H9 (cell line): ENCODE measurements at places on chromosomes 5 and 9. TPM values are rescaled to one million over a fixed set of nuclear protein-coding genes. Genes with fewer than 3 reads are reported as not detected.

- DNase-seq: no peak
- no peaks in the 10 kb centered on the region for H3K4me1 ChIP-seq
- H3K4me3 ChIP-seq: no peak within 1 kb of the TSS
- no peaks in the 10 kb centered on the region for H3K36me3 ChIP-seq
- H3K27ac ChIP-seq: no peak within 1 kb of the TSS
Measured at GRCh38 chr9:137031904-137032640, at the start of gene FUT7. Gene FUT7, minus strand, starts transcription at chr9:137032088. Its CDS starts 97 bp downstream, at chr9:137031991.

LCN6 gene
- total RNA-seq: not detected in 2 replicates

DNA sequence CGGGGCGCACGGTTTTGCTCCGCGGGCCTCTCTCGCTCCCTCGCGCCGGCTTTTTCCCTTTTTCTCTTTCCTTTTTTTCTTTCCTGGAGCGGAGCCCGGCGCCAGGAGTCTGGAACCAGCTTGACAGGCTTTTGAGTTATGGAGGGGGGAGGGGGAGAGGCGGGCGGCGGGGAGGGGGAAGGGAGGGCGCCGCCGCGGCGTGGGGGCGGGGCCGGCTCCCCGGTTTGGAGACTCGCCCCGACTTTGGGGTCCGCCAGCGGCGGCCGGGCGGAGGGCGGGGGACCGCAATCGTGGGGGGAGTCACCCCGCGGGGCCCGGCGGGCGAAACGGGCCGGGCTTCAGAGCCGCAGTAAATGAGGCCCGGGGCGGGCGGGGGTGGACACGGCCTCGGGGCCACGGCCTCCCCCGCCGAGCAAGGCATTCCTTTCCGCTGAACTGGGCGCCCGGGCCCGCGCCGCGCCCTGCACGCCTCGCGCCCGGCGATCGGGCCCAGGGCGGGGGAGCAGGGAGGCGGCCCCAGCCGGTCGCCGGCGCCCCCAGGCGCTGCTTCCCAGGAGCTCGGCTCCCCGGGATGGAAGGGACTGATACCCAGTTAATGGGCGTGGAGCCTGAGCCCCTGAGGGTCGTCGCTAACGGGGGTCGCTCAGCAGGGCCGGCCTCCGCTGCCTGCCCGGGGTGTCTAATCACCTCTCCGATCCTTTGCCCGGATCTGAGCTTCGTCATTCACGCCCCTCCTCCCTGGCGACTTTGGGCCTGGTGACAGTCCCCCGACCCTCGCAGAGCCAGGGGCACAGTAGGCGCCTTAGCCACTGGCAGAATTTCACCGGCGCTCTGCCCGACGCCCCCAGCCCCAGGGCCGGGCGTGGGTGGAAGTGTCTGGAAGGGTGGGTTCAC lies 138.1 kb downstream of the C9orf50 start:
- no peak overlapping the region for H3K27ac ChIP-seq
- no peaks in the 10 kb centered on the region for H3K4me1 ChIP-seq
- H3K27me3 ChIP-seq: peaks cover 12% of the 10 kb centered on the region; the same call in 1 of the 2 replicates
- peak overlapping the region; percentile 49 for H3K4me3 ChIP-seq
- no peak for DNase-seq

DNA sequence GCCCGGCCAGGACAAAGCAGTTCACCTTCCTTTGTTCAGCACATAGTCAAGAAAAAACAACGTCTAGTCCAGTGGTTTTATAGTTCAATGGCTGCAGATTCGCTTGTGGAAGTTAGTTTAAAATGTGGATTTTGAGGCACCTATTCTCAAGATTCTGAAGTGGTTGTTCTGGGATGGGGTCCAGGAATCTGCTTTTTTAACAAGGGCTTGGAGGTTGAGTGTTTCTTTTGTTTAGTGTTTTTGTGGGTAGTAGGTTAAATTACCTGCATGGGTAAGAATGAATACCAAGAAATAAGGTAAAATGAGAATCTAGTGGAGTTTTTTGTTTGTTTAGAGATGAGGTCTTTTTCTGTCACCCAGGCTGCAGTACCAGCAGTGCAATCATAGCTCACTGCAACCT lies 28.4 kb upstream of the NADK2 start:
- H3K4me1 ChIP-seq: no peaks in the 10 kb centered on the region
- no peak overlapping the region for H3K4me3 ChIP-seq
- no peaks in the 10 kb centered on the region for H3K27me3 ChIP-seq
- no peak for DNase-seq
- H3K36me3 ChIP-seq: no peaks in the 10 kb centered on the region
- H3K27ac ChIP-seq: no peak overlapping the region

ZNF608 gene
- total RNA-seq: 63.7 and 67.0 TPM in 2 replicates

FRMPD1 gene
- 0.04 and 0.13 TPM in 2 replicates for total RNA-seq

GRCh38 chr5:147629196-147629595 lies 119.3 kb upstream of the DPYSL3 start:
- no peaks in the 10 kb centered on the region for H3K27me3 ChIP-seq
- no peak overlapping the region for H3K4me3 ChIP-seq
- no peak overlapping the region for H3K27ac ChIP-seq

PCDHGA6 gene
- total RNA-seq: 1.5 and 1.7 TPM in 2 replicates

DNA sequence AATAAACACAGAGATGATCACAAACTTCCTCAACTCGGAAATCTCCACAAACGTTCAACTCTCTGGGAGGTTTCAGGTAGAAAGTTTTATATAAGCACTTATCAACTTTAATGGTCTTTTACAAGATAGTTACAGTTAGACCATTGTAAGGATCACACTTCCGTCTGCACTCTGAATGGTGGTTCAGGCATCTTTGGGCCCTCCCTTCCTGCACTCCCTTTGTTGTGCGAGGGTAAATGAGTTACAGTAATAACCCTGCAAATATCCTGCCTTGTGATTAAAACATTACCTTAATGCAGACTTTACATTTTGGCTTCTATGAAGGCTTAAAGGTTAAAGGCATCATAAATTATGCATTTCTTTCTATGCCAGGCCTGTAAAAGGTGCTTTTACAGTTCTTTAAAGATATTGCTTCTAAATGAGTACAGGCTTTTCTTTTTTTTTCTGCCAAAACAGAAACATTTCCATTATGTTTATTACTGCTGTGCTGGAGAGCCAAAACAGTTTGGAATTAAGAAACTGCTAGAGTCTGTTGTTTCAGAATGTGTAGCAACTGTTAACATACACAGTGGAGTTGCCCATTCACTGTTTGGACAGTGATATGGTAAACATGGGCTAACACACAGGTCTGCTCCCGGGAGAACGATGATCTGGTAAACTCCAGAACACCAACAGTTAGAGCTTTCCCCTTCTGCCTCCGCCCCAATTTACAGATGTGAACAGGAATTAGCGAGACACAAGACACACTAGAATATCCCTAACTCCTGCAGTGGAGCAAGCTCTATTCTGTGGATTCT lies 1.1 kb downstream of the PRUNE2 start:
- peaks cover 3% of the 10 kb centered on the region; the same call in 1 of the 2 replicates for H3K27me3 ChIP-seq
- no peaks in the 10 kb centered on the region for H3K36me3 ChIP-seq
- H3K27ac ChIP-seq: no peak overlapping the region

DNA sequence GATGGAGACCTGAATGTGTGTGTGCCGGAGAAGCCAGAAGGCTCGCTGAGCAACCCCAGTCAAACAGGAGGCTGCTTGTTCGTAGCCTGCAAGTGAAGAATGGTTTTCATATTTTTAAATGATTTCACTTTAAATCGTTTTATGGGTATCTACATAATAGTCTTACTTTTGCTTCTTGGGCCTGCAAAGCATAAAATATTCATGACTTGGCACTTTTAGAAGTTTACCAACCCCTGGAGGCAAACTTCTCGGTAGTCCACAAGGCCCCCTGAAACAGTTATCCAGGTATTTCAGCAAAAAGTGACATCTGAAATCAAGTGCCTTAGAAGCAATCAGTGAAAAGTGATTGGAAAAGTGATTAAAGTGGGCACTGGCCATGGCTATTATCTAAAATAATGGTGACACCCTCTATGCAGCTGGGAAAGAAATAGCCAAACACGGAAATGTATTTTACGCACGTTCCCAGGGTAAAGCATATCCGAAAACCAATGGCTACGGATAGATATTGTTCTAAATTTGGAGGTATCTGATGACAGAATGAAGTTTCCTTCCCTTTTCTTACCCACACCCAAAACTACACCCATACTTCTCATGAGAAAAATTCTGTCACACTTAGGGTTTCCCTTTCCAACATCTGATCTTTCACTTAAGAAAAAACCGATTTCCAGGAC lies 39.0 kb downstream of the RAPGEF1 start:
- H3K36me3 ChIP-seq: no peaks in the 10 kb centered on the region; the same call in 1 of the 2 replicates
- H3K4me1 ChIP-seq: peaks cover 11% of the 10 kb centered on the region
- peak overlapping the region; percentile 81 for H3K27ac ChIP-seq
- no peaks in the 10 kb centered on the region for H3K27me3 ChIP-seq
- no peak for DNase-seq

DNA sequence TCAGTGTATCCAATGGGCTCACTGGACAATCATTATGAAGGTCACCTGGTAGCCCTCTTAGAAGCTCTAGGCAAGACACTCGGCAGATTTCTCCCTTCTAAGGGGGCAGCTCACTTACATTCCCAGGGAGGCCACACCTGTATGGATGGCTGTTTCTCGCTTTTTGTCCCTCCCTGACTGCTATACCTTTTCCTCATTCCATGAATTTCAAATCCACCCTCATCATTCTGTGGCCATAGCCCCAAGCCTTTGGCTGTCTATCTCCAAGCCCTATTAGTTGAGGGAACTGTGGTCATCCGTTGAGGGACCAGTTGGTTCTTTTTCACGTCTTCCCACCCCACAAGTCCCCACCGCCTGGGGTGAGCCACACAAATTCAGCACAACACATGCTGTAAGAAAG lies 85.0 kb upstream of the RARS1 start:
- H3K27me3 ChIP-seq: no peaks in the 10 kb centered on the region
- no peak overlapping the region for H3K4me3 ChIP-seq

GRCh38 chr5:109305352-109305751 lies 104.4 kb downstream of the PJA2 start:
- no peaks in the 10 kb centered on the region for H3K27me3 ChIP-seq
- no peak overlapping the region for H3K27ac ChIP-seq
- no peak for DNase-seq

DNA sequence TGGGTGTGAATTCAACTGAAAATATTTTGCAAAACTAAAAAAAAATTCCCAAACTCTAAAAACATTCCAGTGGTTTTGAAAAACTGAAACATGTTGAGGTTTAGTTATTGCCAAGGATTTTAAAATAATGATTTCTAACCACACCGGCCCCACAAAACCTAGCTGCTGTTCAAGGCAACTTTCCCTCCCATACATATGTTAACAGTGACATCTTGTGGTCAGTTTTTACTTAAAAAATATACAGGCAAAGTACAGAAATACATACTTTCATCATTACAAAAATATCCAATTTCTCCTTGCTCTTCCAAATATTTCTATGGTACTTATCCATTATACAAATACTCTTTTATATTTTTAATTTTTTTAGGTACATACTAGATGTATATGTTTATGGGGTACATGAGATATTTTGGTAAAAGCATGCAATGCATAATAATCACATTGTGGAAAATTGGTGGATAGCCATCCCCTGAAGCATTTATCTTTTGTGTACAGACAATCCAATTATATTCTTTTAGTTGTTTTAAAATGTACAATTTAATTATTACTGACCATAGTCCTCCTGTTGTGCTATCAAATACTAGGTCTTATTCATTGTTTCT lies 34.4 kb upstream of the MRPS30 start:
- H3K27ac ChIP-seq: no peak overlapping the region
- H3K4me3 ChIP-seq: no peak overlapping the region
- no peak for DNase-seq
- no peaks in the 10 kb centered on the region for H3K27me3 ChIP-seq
- H3K36me3 ChIP-seq: no peaks in the 10 kb centered on the region

LRRC8A gene
- 76.0 and 79.2 TPM in 2 replicates for total RNA-seq

GRCh38 chr5:125180231-125180829 lies 433.9 kb upstream of the ZNF608 start:
- H3K27ac ChIP-seq: no peak overlapping the region
- no peaks in the 10 kb centered on the region for H3K27me3 ChIP-seq
- 0 out of 2 replicates have a peak, but pooled peaks cover 2% of the 10 kb centered on the region for H3K4me1 ChIP-seq
- no peak for DNase-seq

GRCh38 chr5:57858905-57859304 lies 376.3 kb upstream of the ACTBL2 start:
- H3K27ac ChIP-seq: no peak overlapping the region
- no peak overlapping the region for H3K4me3 ChIP-seq
- DNase-seq: no peak

DNA sequence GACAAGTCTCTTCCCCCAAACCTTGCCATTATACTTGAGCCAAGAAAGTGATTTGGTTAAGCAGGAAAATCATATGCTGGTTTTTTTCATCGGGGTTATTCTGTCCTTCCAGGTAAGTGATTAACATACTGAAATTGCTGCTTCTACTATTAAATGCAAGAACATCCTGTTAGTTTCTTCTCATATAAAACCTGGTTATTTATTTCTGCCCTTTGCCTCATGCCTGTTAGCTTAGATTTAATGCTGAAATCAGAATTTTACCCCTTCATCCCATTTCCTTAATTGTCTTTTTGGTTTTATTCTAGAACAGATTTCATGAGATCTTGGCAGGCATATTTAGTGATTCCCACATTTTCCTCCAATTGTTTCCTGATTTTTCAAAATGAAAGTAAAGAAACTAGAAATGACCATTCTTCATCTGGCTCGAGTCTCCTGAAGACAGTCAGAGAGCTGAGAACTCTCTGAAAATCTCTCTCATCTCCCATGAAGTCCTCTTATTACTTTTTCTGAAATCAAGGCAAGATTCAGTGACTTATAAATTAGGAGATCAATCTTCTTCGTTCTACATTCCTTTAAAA lies 132.9 kb downstream of the NFIB start:
- no peak overlapping the region for H3K4me3 ChIP-seq
- no peaks in the 10 kb centered on the region for H3K27me3 ChIP-seq
- no peak for DNase-seq
- no peaks in the 10 kb centered on the region for H3K4me1 ChIP-seq
- no peak overlapping the region for H3K27ac ChIP-seq

- H3K36me3 ChIP-seq: no peaks in the 10 kb centered on the region
- DNase-seq: no peak
- H3K27ac ChIP-seq: no peak overlapping the region
- no peaks in the 10 kb centered on the region for H3K27me3 ChIP-seq
- no peaks in the 10 kb centered on the region for H3K4me1 ChIP-seq
- H3K4me3 ChIP-seq: no peak overlapping the region
Measured at GRCh38 chr9:83642793-83643192, 19.9 kb downstream of the IDNK start.

SLC25A2 gene
- not detected in 2 replicates for total RNA-seq

DNA sequence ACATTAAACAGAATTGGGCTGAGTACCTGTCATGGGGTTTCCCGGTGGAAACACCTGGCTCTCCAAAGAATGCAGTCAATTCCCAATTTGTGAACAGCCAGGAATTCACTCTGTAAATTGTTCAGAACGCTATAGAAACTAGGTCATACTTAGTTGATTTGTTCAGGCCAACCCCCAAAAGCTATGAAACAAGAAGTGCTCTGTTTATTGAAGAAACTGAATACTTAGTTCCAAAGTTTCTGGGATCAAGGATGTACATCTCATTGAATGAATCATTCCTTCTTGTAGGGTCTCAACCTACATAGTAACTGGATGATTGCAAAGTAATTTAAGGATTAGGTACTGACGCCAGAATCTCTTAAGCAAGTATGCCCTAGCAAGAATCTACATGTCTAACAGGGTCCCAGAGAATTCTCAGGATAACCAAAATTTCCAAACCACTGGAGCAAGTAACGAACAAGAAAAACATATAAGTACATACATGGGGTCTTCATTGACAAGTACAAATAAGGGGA lies 659 bp upstream of the TUSC1 start:
- H3K4me3 ChIP-seq: no peak overlapping the region
- H3K4me1 ChIP-seq: no peaks in the 10 kb centered on the region; the same call in 1 of the 2 replicates
- peaks cover 5% of the 10 kb centered on the region; the same call in 1 of the 2 replicates for H3K36me3 ChIP-seq

AQP7 gene
- total RNA-seq: not detected in 2 replicates

GRCh38 chr9:14320271-14321181 lies 6.6 kb upstream of the NFIB start:
- no peak overlapping the region for H3K27ac ChIP-seq
- no peaks in the 10 kb centered on the region for H3K27me3 ChIP-seq
- H3K4me3 ChIP-seq: peak overlapping the region; percentile 96
- peaks cover 8% of the 10 kb centered on the region; the same call in 1 of the 2 replicates for H3K4me1 ChIP-seq

TAF11L5 gene
- not detected in 2 replicates for total RNA-seq

IZUMO3 gene
- total RNA-seq: not detected in 2 replicates
